A549 treated with dexamethasone at 1 μM for 4 hours (cell line): ENCODE measurements at places on chromosomes 3 and 15. TPM values are rescaled to one million over a fixed set of nuclear protein-coding genes. Genes with fewer than 3 reads are reported as not detected.

The PLS1 gene
- 9.6 to 12.7 TPM (median 10.8 TPM) in 5 replicates for total RNA-seq

The EXD1 gene
- total RNA-seq = 0.35 TPM in 1 of 5 replicates, not detected in the others

The ARPP21 gene
- total RNA-seq = 0.02 to 0.19 TPM (median 0.03 TPM) in 5 replicates

The PROS1 gene
- total RNA-seq = 9.9 to 13.9 TPM (median 12.0 TPM) in 5 replicates

The CHST13 gene
- 0.59 to 0.88 TPM (median 0.63 TPM) in 5 replicates for total RNA-seq

The CHAC1 gene
- total RNA-seq = 7.5 to 13.3 TPM (median 8.8 TPM) in 5 replicates

The ACTRT3 gene
- total RNA-seq = 2.8 to 3.5 TPM (median 3.3 TPM) in 5 replicates

The MYO5A gene
- total RNA-seq = 22.4 to 30.6 TPM (median 28.3 TPM) in 5 replicates

The MYO5C gene
- total RNA-seq = 4.4 to 7.6 TPM (median 7.3 TPM) in 5 replicates

The SSUH2 gene
- 0.45 to 1.4 TPM (median 0.82 TPM) in 5 replicates for total RNA-seq

The PLA2G4F gene
- total RNA-seq = 0.03 to 0.06 TPM in 2 of 5 replicates, not detected in the others

The ZMAT3 gene
- 5.4 to 9.4 TPM (median 7.8 TPM) in 5 replicates for total RNA-seq

The GOLGA8K gene
- 0.34 to 1.2 TPM (median 0.62 TPM) in 5 replicates for total RNA-seq

The CCR8 gene
- total RNA-seq = not detected in 5 replicates

The IL12A gene
- total RNA-seq = 1.1 to 1.5 TPM (median 1.3 TPM) in 5 replicates

The SLC26A6 gene
- 10.2 to 17.3 TPM (median 14.0 TPM) in 5 replicates for total RNA-seq

The RARRES1 gene
- 7.3 to 12.3 TPM (median 8.8 TPM) in 5 replicates for total RNA-seq

The SGO1 gene
- 12.0 to 17.4 TPM (median 15.8 TPM) in 5 replicates for total RNA-seq

The TMEM212 gene
- total RNA-seq = not detected in 5 replicates

The ZXDC gene
- 6.0 to 9.7 TPM (median 8.8 TPM) in 5 replicates for total RNA-seq
